ENCODE measurements at places on chromosomes 2 and 18.

DNA sequence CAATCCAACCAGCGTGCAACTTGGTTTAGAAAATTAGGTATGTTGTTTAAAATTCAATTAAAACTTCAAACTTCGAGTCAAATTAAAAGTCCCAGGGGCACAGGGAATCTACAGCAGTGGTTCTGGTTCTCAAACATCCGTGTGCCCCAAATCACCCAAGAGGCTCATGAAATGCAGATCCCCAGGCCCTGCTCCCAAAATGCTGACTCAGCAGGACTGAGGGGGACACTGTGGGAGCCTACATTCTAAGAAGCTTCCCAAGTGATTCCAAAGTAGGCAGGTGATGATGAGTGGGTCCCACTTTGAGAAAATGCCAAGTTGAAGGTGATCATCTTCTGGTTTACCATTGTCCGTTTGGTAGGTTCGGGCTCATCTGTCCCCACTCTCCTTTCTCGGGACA lies 82.3 kb downstream of the GALNT14 start:
- no peak for ATAC-seq

- ATAC-seq: no peak
These were observed 1824.3 kb upstream of the CELF4 start for GRCh38 chr18:39389800-39390379.

- ATAC-seq: no peak
These were observed 42.9 kb downstream of the KIAA1328 start for GRCh38 chr18:36871801-36872200.

DNA sequence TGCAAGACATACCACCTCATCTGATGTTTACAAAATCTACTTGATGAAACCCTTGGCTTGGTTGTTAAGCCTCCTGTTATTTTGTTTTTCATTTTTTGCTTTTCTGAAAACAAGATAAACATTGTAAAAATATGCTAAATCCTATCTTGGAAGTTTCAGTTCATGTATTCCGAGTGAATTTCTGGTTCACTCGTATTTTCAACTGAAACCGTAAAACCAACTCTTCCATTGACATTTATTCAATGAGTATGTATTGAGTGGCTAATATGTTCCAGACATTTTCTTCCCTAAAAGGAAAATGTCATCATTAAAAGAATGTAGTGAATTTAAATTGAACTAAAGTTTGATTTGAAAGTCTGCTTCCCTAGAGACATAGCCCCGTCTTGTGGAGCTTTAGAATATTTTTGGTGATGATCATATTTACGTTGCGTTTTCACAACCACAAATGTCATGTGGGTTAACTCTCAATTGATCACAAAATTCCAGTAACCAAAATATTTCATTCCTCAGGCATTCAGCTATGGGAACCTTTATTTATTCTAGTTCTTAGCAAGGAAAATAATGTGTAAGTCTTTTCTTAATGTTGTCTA lies 204.2 kb downstream of the MBD2 start:
- ATAC-seq: no peak

- no peak for ATAC-seq
These were observed 139.7 kb downstream of the PRPF40A start for GRCh38 chr2:152577579-152577978.

DNA sequence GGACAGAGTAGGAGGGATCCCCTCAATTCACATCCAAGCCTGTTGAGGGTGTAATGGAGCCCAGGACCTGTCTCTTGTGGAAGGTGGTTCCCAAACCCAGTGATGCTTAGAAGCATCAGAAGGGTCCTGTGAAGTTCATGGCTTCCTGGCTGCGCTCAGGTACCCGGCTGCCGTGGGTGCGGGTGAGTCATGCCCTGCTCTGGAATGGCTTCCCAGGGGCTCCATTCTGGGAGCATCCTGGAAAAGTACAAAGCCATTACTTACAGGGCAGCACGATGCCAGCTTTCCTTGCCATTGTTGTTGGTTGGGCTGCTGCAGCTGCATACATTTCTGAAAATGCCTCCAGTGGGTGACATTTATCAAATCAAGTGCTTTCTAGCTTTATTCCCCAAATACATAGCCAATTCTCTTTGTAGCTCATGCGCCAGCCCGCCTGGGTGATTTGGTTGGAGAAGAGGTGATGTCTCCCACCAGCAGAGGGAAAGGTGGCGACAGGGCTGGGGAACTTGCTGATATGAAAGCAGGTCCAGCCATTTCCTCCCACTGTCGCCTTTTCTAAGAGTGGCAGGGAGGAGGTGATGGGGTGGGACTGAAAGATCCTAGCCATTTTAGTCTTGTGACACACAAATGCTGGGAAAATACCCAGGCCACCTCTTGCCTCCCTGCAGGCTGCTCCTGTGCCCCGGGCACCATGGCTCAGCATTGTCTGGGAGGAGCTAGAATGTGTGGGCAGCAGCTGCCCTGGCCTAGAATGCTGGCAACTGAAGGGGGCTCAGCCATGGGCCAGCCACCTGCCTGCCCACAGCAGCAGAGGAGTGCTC lies 65.9 kb upstream of the HPCAL1 start:
- no peak for ATAC-seq

DNA sequence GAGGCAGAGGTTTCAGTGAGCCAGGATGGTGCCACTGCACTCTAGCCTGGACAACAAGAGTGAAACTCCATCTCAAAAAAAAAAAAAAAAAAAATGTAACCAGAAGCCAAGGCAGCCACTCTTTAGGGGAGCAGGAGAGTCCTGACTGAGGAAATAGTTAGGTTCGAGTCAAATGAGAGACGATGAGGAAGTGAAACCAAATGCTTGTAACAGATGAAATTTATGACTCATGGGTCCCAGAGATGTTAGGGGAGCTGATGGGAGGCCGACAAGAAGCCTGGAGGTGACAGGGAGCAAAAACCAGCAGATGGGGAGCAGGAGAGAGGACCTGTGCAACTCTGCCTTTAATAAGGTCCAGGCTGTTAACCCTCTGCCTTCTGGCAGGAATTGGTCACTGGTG lies 756.1 kb upstream of the DDX18 start:
- ATAC-seq: no peak

GRCh38 chr2:120419073-120419472 lies 73.1 kb downstream of the INHBB start:
- no peak for ATAC-seq

GRCh38 chr18:8952174-8952573 lies 150.3 kb upstream of the NDUFV2 start:
- ATAC-seq: no peak

DNA sequence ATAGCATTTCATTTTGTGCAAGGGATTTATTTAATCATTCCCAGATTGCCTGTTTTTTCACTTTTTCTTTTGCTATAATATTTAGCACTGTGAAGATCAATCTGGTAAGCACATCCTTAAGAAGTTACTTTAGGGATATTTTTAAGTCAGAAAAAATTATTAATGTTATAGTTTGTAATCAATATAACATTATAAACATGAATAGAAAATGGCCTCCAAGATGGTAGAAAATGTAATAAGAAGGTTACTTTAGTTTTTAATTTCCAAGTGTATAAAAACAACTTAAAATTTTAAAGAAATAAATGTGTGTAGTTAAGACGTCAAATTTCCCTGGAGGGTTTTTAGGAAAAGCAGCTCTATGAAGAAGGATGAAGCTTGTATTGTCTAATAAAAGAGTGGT lies 81.9 kb upstream of the SERPINE2 start:
- no peak for ATAC-seq

GRCh38 chr18:79792096-79792987 lies 5.4 kb upstream of the KCNG2 start:
- ATAC-seq: no peak

DNA sequence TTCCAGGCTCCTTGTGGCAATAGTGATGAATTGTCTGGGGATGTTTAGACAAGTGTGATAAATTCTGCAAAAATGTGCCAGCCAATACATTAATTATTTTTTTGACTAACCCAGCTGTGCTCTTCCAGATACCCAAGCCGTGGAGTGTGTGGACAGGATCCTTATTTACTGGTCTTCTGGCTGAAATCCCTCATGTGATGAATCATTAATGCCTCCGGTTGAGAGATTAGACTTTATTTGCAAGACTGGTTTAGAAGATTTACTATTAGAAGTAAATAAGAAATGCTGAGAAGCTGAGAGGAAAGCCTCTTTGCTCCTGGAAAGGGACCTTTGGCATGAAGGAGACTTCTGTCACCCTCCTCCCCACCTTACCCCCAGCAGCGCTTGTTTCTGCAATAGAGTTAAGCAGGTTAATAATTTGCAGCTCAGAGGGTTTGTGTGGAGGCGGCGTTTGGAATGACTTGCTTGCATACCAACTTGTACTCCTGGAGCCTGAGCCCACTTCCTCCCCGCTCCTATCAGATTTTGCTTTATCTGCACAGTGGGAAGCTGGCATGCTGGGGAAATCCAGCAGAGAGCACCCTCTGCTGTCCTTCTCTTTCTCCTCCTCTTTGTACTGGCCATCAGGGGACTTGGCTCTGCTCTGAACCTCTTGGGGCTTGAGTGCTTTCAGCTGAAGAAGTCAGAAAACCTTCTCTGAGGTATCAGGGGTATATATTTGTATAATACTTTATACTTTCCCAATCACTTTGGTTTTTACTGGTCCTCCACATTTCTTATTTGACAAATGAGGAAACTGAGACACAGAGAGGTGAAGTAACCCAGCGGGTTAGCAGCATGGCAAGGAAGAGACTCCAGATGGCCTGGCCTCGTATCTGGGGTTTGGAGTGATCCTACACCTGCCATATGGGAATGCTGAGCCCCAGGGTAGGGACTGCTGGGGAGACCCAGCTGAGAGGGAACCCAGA lies 16.3 kb downstream of the SLC3A1 start:
- no peak for ATAC-seq

GRCh38 chr2:146869328-146869727 lies 975.5 kb upstream of the ACVR2A start:
- ATAC-seq: no peak

- ATAC-seq: no peak
These were observed 44.6 kb downstream of the FOSL2 start for GRCh38 chr2:28437149-28437835.

DNA sequence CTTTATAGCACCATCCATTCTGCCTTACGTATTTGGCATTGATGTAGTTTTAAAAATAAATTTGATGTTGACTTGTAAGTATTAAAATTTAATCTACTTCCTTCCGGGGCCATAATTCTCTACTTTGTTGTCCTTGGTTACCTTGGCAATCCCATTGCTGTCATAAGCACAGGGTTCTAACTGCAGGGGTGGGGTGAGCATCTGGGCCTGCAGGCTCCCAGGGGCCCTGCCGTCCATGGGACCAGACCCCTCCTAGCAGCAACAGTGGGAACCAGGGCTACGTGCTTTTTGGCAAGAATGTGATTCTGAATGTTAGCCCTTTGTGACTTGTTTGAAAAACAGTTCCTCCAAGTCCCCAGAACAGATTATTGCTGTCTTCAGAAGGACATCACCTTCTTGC lies 4.9 kb downstream of the ASAP2 start:
- no peak for ATAC-seq

GRCh38 chr18:69882965-69883668 lies 64.6 kb downstream of the CD226 start:
- ATAC-seq: no peak

- ATAC-seq: no peak
These were observed 58.5 kb upstream of the RAB27B start for GRCh38 chr18:54769526-54770464.

DNA sequence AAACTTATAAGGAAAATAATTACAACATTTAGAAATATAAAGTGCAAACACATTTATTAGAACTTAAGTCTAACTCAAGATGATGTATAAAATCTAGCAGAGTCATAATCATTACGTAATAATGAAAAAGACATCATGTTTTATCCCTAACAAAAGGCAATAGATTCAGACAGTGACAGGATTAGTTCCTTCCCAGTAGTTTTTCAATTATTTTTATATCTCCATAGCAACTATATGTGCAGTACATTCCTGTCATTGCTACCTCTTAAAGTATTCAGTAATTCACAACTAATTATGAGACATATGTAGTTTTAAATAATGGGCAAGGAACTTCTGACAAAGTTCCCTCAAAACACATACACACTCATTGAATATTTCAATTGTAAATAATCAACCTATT lies 687.9 kb downstream of the CCDC85A start:
- ATAC-seq: no peak

DNA sequence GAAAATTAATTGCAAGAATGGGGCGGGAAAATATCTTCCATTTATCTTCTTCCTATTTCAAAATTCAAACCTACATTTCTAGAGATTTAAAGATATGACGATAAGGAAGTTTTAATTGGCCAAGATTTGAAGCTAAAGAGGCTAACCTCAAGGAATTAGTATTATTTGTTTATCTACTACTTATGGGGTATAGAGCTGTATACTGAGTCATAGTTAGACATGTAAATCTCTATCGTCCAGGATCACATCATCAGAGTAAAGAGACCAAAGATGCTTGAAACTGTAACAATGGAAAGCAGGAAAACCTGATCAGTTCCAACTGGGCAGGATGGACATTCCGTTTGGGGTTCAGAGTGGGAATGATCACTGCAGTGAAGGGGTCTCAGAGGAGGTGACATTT lies 95.2 kb upstream of the KLF7 start:
- ATAC-seq: no peak

- no peak for ATAC-seq
These were observed 61.2 kb upstream of the IGFBP2 start for GRCh38 chr2:216571909-216572513.

DNA sequence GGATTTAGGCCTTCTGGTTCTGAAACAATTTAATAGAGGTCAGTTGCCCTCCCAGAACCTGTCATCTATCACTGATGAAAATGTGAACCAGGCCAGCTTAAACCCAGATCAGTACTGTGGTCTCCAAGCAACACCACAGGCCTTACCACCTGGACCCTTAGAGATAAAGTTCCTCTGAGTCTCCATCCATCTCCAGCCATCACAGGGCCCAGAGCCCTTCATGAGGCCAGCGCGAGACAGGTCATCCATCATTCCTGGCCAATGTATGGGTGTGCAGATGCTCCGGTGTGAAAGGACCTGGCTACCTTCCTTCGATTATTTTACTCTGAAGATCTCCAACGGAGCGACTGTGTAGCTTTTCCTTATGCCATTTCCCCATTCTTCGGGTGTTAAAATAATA lies 322.7 kb upstream of the SOX11 start:
- no peak for ATAC-seq

DNA sequence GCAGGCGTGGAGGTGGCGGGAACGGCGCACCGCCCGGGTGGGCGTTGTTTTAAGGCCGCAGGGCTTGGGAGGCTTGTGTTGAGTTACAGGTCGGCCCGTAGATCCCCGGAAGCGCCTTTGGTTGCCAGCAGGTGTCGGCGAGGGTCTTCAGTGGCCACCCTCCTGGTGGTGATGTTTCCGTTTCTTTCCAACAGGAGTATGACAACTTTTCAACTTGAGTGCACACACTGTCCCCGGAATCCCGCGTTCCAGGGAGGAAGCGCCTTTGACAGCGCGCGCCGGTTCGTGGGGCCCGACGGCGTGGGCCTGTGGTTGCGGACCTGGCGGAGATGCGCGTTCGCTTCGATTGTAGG lies 1.0 kb upstream of the HDAC4 start:
- peak; percentile 3 for ATAC-seq

GRCh38 chr2:75525434-75526310 lies 35.1 kb downstream of the EVA1A start:
- ATAC-seq: no peak

DNA sequence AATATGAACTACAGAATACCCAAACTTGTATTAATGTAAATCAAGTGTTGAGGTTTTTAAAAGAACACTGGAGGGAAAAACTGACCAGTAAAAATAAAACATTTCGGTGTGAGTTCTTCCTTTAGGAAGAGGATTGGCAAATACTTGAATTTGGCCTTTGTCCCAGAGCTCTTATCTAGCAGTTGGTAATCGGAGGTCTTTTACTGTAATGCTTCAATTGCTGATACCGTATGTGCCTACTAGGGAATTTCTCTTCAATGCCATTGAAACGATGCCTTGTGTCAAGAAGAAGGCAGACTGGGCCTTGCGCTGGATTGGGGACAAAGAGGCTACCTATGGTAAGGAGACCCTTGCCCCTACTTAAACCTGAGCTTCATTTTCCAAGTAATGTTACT lies 4.1 kb downstream of the RRM2 start:
- ATAC-seq: no peak
